ENCODE measurements at places on chromosomes 5 and 9.

DNA sequence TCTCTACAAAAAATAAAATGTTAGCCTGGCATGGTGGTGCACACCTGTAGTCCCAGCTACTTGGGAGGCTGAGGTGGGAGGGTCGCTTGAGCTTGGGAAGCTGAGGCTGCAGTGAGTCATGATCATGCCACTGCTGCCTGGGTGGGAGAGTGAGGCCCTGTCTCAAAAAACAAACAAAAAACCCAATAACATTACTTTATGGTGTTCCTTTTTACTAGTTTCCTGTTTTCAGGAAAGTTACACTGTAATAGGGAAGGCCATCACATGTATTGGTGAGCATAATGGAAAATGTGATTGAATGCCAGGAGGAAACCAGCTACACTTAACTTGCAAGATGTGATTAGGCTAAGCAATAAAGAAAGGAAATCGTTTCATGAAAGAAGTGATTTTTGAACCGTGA is 42.7 kb downstream of the SV2C start:
- DNase-seq = no peak

DNA sequence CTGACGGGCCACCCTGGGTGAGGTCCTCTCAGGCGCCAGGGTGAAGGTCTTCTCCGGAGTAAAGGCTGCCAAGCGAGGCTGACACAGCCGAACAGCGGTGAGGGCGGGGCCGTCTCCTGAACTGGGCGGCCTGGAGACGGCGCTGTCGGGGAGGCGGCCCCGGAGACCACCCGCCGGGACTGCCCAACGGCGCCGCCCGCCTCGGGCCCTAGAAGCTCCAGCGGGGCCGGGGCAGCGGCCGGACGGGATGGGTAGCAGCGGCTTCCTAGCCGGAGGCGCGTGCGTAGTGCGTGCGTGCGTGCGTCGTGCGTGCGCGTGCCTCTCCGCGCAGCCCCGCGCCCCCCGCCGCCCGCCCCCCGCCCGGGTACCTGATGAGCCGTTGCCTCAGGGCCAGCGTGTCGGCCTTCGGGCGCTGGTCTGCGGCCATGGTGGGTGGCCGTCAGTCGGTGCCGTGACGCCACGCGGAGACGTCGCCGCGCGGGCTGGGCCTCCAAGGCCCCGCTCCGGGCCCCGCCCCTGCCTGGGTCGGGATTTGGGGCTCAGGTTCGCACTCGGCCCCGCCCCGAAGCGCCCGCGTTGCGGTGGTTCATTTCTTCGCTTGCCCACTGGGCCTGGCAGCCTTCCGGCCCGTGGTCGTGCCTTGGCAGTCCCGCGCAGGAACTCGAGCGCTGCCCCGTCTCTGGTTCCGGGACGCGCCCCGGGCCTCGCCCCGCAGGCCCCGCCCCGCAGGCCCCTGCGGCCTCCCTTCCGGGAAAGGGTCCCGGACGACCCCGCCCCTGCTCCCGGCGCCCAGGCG is at the start of gene PHYKPL:
TSS of gene PHYKPL (minus strand) at position 679 of the 796 bp plus-strand sequence. CDS start at position 427, 252 bp downstream.
- no peak for DNase-seq

DNA sequence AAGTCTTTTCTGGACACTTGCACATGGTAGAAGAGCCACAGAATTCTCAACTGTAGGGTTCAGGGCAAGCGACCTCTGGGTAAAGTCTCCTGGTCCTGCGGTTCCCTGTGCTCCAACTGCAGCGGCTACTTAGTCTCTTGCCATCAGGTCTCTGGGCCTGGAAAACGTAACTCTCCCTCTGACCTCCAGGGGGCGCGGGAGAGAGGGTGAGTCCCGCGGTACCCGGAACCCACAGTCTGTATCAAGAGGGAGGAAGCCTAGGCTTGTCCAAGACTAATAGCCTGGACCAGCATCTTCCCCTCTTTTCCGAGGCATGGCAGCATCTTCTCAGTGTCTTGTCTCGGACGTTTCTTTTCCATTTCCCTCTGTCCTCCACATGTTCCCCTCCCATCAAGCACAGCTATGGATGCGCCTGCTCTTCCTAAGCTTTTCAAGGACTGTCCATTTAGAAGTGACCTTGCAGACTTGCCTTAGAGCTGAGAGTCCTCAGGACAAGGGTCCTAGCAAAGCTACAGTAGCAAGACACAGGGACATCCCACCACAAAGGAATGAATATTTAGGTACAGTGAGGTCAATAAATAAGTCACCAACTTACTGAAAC is 59.3 kb downstream of the FSTL4 start:
- DNase-seq = peak; percentile 45

- no peak for DNase-seq
These were observed 111.4 kb downstream of the RAPGEF6 start for GRCh38 chr5:131523500-131524185.

- DNase-seq = no peak
These were observed 24.4 kb downstream of the EGR1 start for GRCh38 chr5:138489683-138490061.

DNA sequence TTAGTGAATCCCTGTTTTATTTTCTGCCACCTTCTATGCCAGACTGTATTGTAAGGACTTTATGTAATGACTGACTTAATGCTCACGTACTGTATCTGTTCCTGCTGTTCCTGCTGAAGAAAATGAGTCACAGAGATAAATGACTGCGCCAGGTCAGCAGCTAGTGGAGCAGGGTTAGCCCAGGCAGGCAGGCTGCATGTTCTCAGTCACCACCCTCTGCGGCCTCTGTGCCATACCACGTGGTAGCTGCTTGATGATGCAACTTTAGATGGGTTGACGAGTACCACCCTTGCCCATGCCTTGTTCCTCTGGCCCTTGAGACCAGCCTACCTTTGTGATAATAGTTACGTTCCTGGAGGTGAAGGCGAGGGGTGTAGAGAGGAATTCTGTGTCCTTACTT is 161.9 kb downstream of the TRIO start:
- DNase-seq = peak; percentile 42

GRCh38 chr5:152987131-152987530 is 503.3 kb upstream of the GRIA1 start:
- DNase-seq = no peak

- DNase-seq = no peak
These were observed 90.7 kb downstream of the CYFIP2 start for GRCh38 chr5:157356576-157356975.

DNA sequence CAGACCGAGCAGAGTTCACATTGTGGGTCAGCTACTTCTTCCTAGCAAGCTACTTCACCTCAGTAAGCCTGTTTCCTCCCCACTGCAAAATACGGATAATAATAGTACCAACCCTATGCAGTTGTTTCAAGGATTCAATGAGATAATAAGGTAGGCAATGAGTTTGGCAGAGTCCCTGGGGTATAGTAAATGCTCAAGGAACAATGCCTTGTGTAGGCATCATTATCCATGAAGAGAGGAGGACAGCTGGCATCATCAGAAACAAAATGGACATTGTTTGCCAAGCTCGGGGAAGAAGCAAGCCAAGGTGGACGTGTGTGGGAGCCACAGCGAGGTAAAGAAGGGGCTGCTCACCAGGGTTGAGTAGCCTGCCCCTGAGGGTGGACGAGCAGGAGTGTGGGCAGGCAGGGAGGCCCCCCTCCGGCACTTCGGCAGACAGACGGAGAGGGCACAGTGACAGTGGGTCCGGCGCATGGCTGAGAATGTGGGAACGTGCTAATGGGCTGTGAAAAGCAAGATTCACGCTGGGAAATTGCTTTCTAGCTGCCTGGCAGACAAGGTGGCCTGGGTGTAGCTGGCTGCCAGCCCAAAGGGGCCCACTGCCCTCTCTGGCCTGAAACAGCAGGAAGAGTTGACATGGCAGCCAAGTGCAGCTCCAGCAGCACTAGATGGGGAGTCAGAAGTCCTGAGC is 10.1 kb downstream of the CAMK2A start:
- no peak for DNase-seq

- DNase-seq = no peak
These were observed 137.1 kb upstream of the IRX2 start for GRCh38 chr5:2888520-2889060.

DNA sequence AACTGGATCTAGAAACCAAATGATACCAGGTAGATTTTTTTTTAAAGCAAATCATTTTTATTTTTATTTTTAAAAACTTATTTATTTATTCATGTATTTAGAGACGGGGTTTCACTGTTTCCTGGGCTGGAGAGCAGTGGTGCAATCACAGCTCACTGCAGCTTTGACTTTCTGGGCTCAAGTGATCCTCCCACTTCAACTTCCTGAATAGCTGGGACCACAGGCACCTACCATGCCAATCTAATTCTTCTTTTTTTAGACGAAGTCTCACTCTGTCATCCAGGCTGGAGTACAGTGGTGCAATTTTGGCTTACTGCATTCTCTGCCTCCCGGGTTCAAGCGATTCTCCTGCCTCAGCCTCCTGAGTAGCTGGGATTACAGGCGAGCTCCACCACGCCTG is 41.3 kb upstream of the CDK20 start:
- DNase-seq = no peak

- no peak for DNase-seq
These were observed 133.4 kb downstream of the SUSD1 start for GRCh38 chr9:112041536-112042243.

GRCh38 chr5:179435181-179435580 is 89.9 kb upstream of the ADAMTS2 start:
- no peak for DNase-seq

- DNase-seq = peak; percentile 24
These were observed 57.3 kb upstream of the C6 start for GRCh38 chr5:41270423-41271251.

Data from kidney capillary endothelial cell (primary cell).